CD14-positive monocyte (primary cell): ENCODE measurements at places on chromosomes 1 and 21.
A peak's percentile ranks its signal among the peaks of the same experiment; 100 is the strongest.

DNA sequence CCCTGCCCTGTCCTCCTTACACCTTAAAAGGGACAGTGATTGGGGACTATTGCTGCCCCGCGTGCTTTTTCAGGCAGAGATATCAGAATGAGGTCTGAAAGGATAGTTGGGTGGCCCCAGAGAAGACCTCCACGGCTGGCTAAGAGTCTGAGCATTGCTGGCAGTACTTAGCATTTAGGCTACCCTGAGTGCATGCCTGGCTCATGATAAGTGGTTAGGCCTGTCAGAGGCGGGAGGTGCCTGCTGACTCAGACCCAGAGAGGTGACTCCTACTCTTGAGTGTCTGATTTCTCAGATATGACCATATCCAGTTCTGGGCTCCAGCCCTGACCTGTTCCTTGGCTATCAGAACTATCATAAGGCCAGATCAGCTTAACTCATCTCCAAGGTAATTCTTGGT lies 213.7 kb downstream of the PBX1 start:
- no peak for DNase-seq

DNA sequence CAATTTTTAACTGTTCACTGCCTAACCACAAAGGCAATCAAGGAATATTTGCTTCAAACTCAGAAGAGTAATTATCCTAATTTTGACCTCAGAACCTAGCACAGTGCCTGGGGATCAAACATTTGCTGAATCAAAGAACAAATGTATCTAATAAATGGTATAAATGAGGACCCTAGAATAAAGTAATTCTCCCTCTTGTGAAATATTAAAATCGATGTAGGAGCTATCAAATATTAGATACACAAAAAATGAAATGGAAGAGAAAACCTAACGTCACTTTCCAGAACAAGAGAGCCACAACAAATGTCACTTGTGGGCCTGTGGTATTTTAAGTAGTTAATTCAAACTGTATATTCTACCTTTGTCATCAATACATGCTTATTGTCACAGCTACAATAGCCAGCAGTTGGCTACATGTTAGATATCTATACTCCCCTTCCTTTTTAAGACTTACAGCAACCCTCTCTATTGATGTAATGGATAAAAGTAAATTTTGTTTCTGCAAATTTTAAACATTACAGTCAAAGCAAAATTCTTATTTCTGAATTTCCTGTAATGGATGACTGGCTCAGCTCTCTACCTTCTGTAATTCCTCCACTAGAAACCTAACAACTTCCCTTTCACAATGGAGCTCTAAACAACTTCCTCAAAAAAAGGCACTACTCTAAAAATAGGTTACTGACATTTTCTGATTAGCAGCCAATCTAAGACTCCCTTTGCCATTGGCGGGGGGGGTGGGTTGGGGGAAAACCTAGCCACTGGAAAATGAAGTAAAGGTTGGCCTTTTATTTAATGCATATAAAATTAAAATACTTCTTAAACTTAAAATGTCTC lies 37.6 kb downstream of the PUM1 start:
- peak; percentile 76 for DNase-seq

DNA sequence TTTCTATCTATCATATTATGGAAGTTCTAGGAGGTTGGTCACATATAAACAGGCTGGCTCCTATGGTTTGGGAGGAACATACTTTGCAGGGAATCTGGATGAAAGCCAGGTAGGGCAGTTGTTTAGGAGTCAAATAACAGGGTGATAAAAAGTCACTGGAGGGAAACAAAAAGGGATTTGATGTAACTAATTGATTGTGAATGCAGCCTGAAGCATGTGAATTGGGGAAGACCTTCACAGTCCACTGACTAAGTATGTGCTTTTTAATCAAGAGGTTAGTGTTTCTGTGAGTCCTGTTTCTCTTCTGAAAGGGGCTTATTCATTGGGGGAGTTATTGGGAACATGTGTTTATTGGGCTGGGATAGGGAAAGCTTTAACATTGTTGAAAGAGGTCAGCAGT lies 41.3 kb downstream of the HMCN1 start:
- no peak for DNase-seq

GRCh38 chr1:58538821-58539220 lies 7.7 kb downstream of the OMA1 start:
- DNase-seq = no peak

DNA sequence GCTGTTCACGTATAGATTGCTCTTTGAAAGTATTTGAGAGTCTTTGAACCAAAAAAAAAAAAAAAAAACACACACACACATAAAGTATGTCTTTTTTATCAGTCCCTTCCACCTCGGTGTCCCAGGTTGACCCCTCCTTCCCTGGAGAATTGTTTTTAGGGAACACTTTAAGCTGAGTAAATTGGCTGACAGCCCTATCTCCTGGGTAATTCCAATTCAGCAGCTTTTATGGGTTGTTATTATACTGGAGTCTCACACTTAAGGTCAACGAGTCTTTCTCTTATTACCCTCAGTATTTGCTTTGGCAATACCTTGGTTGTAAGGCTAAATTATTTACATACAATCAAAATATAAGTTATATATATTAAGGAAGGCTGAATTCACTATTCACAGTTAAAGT lies 69.4 kb downstream of the SLC30A10 start:
- no peak for DNase-seq

- DNase-seq = no peak
Measured at GRCh38 chr1:217482356-217483102, 148.4 kb downstream of the GPATCH2 start.

DNA sequence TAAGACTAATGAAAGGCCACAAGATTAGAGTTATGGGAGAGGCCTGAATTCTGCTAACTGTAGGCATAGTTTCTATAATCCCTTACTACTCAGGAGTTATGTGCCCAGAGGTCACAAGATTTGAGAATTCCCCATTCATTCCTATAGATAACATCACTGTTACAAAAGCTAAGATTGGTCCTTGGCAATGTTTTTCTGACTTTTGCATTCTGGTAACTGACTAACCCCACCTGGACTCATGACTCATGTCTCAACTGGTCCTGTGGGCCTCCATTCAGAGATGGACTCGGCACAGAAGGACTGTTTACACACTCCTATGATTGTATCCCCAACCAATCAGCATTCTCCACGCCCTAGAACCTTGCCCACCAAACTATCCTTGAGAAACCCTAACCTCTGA lies 249.0 kb upstream of the ZP4 start:
- no peak for DNase-seq

GRCh38 chr1:13901039-13901438 lies 201.1 kb downstream of the PRDM2 start:
- DNase-seq = no peak

DNA sequence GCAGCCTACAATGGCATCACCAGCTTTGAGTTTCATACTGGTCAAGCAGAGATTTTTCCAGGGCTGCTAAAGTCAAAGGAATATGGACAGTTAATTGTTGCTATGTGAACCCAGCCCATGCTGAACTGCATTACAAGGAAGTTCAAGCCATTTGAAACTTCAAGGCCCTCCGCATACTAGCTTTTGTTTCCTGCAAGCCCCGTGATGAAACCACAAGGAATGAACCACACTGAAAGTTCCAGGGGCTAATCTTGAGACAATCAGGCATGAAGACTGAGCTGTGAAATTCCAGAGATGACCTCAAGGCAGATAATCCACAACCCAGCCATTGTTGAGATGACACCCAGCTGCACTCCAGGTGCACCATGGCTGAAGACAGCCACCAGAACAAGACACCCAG lies 180.8 kb downstream of the C1orf21 start:
- no peak for DNase-seq

DNA sequence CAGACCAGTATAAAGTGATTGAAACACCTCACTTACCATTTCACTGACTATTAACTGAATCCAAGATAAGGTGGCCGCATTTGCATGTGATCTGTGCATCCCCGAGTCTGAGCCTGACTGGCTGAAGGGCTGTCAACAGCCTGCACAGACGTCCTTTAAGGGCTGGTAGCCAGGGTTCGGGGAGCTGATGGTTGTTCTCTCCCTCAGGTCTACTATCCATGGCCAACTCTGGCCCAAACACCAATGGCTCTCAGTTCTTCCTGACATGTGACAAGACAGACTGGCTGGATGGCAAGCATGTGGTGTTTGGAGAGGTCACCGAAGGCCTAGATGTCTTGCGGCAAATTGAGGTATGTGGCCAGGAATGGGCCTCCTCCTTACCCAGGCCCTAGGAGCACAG lies 14.0 kb downstream of the PPIE start:
- no peak for DNase-seq

- no peak for DNase-seq
Measured at GRCh38 chr1:208043691-208044181, 132.8 kb upstream of the CD34 start.

DNA sequence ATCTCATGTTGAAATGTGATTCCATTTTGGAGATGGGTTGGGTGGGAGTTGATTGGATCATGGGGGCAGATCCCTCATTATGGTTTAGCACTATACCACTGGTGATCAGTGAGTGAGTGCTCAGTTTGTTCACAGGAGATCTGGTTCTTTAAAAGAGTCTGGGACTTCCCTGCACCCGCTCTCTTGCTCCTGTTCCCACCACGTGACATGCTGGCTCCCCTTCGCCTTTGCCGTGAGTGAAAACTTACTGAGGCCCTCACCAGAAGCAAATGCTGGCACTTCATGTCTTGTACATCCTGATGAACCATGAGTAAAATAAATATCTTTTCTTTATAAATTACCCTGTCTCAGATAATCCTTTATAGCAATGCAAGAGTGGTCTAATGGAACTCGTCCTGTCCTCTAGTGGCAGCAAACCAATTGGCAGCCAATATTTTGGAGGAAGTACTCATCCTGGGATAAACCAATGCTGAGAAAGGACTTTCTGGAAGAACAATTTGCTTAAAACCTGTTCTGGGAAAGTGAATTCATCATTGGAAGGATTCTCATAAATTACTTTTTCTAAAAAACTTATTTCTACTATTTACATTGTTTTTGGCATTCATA lies 27.8 kb upstream of the CYP4A11 start:
- no peak for DNase-seq

DNA sequence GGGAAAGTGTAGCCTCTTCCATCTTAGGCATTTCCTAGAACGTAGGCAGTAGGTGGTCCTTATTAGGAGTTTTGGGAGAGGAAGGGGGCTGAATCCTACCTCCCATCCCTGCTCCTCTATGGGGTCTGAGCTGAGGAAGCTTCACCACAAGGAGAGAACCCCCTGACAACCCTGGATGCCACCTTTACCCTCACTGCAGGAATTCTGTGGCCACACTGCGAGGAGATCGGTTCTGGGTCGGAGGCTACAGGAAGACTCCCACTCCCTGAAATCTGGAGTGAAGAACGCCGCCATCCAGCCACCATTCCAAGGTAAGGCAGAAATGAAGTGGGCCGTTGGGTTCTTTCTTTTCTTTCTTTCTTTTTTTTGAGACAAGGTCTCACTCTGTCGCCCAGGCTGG lies 1.5 kb downstream of the MX1 start:
- DNase-seq = no peak

GRCh38 chr1:8439015-8439702 lies 121.2 kb downstream of the SLC45A1 start:
- DNase-seq = peak; percentile 82

GRCh38 chr1:194042736-194043135 lies 856.3 kb upstream of the B3GALT2 start:
- no peak for DNase-seq

- DNase-seq = no peak
Measured at GRCh38 chr1:56825436-56825835, 6.2 kb upstream of the FYB2 start.

GRCh38 chr1:41072051-41072450 lies 50.5 kb upstream of the SLFNL1 start:
- no peak for DNase-seq

DNA sequence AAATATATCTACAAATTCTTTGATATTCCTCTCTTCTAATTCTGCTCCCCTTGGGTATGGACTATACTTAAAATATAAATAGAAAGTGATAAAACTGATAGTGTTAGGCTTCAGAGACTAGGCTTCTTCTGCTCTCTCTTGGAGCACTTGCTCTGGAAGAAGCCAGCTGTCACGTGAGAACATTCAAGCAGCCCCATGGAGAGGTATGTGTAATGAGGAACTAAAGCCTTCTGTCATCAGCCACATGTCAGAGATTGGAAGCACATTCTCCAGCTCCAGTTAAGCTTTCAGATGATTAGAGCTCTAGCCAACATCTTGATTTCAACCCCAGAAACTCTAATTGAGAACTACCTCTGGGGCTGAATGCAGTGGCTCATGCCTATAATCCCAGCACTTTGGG lies 34.3 kb downstream of the XKR8 start:
- DNase-seq = peak; percentile 41

DNA sequence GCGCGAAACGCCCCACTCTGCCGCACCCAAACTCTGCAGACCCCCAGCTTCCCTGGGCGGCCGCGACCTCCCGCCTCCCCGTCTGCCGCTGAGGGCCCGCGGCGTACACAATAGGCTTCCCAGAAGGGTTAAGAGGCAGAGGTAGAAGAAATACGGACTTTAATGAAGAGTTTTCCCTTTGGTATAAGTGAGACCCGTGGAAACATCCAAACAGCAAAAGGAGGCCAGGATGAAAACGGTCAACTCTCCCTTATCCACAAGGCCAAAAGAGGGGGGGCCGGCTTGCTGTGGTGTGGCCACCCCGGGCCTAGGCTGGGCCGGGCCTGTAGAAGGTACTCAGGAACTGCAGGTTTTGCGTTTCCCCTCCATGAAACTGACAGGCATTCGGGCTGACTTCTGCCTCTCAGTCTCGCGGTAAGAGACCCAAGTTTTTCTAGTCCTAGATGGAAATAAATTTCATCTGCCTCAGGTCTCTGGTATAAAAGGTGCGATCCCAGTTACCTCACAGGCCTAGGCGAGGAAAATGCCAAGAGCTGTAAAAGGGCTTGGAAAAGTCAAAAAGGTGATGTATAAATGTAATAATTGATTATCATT lies 671 bp upstream of the PYGO2 start:
- no peak for DNase-seq

GRCh38 chr21:15309721-15310120 lies 244.9 kb upstream of the NRIP1 start:
- no peak for DNase-seq

GRCh38 chr1:9376886-9377333 lies 84.2 kb downstream of the SPSB1 start:
- no peak for DNase-seq

- no peak for DNase-seq
Measured at GRCh38 chr1:70863239-70863638, 184.4 kb downstream of the PTGER3 start.

DNA sequence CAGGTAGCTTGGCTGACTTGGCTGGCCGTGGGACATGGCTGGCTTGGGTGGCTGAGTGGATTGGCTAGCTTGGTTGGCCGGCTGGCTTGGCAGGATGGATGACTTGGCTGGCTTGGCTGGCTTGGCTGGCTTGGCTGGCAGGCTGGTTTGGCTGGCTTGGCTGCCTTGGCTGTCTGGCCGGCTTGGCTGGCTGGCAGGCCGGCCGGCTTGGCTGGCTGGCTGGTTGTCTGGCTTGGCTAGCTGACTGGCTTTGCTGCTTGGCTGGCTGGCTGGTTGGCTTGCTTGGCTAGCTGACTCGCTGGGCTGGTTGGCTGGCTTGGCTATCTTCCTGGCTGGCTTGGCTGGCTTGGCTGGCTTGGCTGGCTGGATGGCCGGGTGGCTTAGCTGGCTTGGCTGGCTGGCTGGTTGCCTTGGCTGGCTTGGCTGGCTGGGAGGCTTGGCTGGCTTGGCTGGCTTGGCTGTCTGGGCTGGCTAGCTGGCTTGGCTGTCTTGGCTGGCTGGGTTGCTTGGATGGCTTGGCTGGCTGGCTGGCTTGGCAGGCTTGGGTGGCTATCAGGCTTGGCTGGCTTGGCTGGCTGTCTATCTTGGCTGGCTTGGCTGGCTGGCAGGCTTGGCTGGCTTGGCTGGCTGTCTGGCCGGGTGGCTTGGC lies 129.7 kb upstream of the FAM72C start:
- DNase-seq = no peak

GRCh38 chr1:206744683-206745082 lies 25.9 kb upstream of the IL19 start:
- peak; percentile 51 for DNase-seq

GRCh38 chr1:7962636-7963377 lies 1.3 kb downstream of the PARK7 start:
- DNase-seq = no peak
